ENCODE measurements at places on chromosomes 5 and 9. TPM values are rescaled to one million over a fixed set of nuclear protein-coding genes. Genes with fewer than 3 reads are reported as not detected.
A peak's percentile ranks its signal among the peaks of the same experiment; 100 is the strongest.

DNA sequence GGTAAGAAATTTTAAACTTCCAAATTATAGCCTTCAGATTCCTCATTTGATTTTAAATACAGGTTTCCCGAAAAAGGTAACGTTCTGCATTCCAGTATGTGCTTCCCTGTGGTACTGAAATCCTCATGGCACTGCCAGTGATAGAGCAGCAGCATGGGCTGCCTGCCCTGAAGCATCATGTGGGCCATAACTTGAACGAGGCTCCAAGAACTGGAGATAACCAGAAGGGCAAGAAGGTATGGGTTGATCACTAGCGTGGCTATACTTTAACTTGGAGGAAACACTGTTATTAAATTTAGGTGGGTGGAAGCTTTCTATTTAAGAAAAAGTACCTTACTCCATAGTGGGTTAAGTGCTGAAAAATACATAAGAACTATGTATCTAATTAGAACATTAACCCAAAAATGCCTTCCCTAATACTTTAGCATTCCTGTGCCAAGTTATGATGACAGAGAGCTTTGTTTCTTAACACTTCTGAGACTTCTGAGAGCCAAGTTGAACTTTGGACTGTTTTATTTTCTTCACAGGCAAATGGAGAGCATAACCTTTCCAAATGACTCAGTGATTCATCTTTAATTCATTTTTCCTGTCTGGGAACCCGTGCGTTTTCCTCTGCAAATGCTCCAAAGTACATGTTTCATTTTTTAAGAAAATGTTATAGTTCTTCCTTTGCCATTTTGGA, 191.5 kb upstream of the GNA14 start:
- H3K27me3 ChIP-seq: no peaks in the 10 kb centered on the region
- H3K4me3 ChIP-seq: no peak overlapping the region
- H3K27ac ChIP-seq: peak overlapping the region; percentile 86
- H3K4me1 ChIP-seq: peaks cover 62% of the 10 kb centered on the region
- no peak for DNase-seq
- no peaks in the 10 kb centered on the region for H3K36me3 ChIP-seq

PTCH1 gene
- 10.4 TPM for total RNA-seq

DNA sequence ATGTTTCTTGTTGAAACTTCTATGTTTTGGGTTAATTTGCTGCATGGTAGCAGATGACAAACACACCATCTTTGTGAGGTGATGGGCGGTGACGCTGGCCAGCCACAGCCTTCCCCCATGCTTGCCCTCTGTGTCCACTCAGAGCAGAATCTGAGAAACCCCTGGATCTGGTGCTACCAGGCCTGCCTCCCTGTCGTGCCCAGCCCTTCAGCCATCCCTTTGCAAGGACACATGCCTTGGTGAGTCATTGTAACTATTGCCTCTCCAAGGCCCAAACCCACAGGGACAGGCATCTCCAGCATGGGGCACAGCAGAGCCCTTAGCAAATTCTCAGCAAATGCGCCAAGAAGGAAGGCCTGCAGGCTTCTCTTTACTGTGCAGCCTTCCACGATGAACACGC, 48.1 kb upstream of the FCN1 start:
- no peak overlapping the region for H3K4me3 ChIP-seq
- H3K4me1 ChIP-seq: peaks cover 11% of the 10 kb centered on the region
- no peak overlapping the region for H3K27ac ChIP-seq

- H3K36me3 ChIP-seq: no peaks in the 10 kb centered on the region
- H3K27me3 ChIP-seq: peaks cover 29% of the 10 kb centered on the region
- no peak overlapping the region for H3K27ac ChIP-seq
- DNase-seq: no peak
- peaks cover 4% of the 10 kb centered on the region for H3K4me1 ChIP-seq
Measured at GRCh38 chr5:87777877-87778276, 365.1 kb upstream of the CCNH start.

PCDHB16 gene
- total RNA-seq: 5.9 TPM

WNT8A gene
- total RNA-seq: not detected

SLC36A3 gene
- not detected for total RNA-seq

- peaks cover 57% of the 10 kb centered on the region for H3K4me1 ChIP-seq
- H3K27ac ChIP-seq: no peak overlapping the region
- no peak overlapping the region for H3K4me3 ChIP-seq
Measured at GRCh38 chr9:111456529-111456928, 27.7 kb downstream of the ECPAS start.

Data from chondrocyte (in vitro differentiated cells).